Cortex of kidney (tissue), 1 donor: ENCODE measurements at places on chromosomes 13 and 19.

DNA sequence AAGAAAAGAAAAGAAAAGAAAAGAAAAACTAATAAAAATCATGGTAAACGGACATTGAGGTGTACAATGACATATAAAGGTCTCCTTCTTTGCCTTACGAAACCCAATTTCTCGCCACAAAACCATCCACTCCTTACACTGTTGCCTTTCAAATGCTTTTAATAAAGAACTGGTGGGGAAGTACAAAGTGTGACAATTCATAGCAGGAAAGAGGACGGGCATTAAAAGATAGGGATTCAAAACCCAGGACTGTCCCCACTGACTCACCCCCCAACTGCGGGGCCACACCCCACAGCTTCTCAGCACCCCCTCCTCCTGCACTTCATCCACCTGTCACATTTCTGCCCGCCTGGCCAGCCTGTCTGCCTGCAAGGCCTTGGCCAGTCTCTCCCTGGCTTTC lies 2.4 kb downstream of the MBD3L2B start:
- no peak for DNase-seq

GRCh38 chr13:61202042-61202441 lies 213.6 kb downstream of the PCDH20 start:
- DNase-seq = no peak

- DNase-seq = no peak
Observed at GRCh38 chr13:109568339-109568818, 218.0 kb downstream of the IRS2 start.

- DNase-seq = no peak
Observed at GRCh38 chr13:24491845-24492244, 20.7 kb downstream of the PARP4 start.

- no peak for DNase-seq
Observed at GRCh38 chr13:83549671-83550070, 332.6 kb downstream of the SLITRK1 start.
